ENCODE measurements at places on chromosomes 11 and 22.

- DNase-seq: no peak
Observed at GRCh38 chr11:123608945-123609344, 45.5 kb downstream of the SCN3B start.

- DNase-seq: no peak
Observed at GRCh38 chr22:41480397-41480735, 11.4 kb downstream of the ACO2 start.

DNA sequence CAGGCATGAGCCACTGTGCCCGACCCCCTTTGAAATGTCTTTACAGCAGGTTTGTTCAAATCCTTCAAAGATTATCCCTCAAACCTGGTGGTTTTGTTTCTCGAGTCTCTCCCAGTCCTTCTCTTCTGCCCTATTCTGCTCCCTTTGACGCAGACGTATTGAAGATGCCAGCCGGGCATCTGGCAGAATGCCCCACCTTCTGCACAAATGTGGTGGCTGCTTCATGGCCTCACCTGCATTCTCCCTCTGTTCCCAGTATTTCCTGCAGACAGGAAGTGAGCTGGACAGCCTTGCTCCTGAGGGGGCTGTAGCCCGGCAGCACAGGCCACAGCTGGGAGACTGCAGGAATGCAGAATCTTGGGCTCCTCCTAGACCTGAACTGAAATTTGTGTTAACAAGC is 4.8 kb upstream of the NAP1L4 start:
- no peak for DNase-seq

DNA sequence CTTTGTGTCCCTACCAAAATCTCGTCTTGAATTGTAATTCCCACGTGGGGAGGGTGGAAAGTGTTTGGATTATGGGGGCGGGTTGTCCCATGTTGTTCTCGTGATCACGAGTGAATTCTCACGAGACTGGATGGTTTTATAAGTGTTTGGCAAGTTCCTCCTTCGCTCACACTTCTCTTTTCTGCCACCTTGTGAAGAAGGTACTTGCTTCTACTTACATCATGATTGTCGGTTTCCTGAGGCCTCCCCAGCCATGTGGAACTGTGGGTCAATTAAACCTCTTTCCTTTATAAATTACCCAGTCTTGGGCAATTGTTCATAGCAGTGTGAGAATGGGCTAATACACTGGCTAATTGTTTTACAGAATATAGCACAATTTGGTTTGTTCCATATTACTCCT is 326.3 kb downstream of the GRM5 start:
- DNase-seq: no peak

DNA sequence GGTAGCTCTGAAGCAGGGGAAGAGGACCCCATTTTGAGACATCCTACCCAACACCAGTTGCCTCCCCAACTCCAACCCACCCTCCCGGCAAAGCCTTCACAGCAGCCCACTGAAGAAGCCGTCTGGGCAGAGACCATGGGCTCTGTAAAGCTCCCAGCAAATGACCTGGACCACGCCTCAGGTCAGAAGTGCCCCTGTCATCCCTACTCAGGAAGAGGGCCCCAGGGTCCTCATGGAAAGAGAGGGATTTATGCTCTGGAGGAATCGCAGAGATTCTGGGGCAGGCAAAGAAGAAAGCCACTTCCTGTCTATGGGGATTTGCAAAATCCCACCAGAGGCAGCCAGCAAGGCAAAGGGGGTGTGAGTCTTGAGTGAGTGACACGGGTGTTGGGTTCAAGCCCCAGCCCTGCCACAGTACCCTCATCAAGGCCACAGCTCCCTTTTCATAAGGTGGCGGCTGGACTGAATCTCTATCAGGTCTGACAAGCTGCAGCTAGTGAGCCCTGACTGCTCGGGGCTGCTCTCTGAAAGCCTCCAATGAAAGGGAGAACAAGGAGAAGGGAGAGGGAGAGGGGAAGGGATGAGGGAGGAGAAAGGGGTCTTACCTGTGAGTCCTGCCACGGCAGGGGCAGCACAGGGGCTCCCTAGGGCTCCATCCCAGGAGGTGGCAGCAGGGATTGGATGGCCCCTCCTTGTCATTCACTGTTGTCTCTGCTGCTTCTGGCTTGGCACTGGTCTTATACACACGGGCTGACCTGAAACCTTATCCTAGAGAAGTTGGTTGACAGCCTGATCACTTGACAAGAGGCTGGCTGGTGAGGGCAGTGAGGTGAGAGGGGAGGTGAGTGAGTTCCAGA is at the start of gene UCP3:
Gene UCP3 (minus strand): TSS at position 713 of the 857 bp plus-strand sequence. CDS start 2,043 bp downstream, outside the sequence.
- no peak for DNase-seq

GRCh38 chr11:123135863-123136446 is 59.1 kb downstream of the CLMP start:
- DNase-seq: no peak

DNA sequence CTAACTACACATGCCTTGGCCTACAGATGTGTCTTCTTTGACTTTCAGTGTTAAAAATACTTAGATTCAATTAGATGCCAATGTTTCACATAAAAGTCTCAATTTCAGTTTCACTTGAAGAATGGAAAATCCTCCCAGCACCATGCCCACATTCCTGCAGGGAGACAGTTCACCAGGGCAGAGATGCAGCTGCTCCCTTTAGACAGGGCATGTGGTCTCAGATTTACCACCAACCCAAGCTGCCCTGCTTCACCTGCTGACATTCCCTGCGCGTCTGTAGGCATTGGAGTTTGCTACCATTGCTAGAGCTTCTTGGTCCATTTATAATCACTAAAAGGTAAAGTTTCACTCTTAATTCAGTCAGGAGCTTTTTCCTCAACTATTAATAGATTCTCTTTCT is 113.9 kb downstream of the ARFGAP2 start:
- DNase-seq: no peak

GRCh38 chr11:73034331-73034730 is 107.8 kb downstream of the FCHSD2 start:
- DNase-seq: no peak

DNA sequence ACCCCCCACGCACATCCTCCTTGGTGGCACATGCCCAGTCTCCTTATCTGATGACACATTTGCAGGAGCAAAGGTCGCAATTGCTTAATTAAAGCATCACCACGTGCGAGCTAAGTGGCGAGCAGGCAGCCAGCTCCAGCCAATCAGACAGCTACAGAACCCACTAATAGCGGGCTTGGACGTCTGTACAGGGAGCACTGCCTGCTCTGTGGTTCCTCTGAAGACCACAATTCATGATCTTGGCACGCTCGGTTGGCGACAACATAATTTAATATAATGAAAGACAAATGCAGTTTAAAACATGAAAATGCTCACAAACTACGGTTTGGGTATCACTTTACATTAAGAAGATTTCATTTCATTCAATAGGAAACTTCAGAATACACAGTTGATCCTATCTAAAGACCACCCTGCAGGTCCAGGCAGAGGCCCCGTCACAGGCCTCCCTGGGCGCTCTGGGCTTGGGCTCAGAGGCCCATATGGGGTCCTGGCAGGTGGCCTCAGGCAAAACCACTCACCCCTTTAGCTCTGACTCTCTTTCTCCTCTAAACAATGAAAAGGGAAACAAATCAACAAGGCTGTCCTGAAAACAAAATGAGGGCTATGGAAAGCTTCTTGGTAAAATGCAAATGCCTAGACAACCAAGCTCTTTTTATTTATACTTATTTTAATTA is 10.4 kb downstream of the PACSIN2 start:
- no peak for DNase-seq

GRCh38 chr11:130115218-130115617 is 44.4 kb upstream of the ST14 start:
- no peak for DNase-seq

GRCh38 chr11:59216641-59217564 is 4.2 kb upstream of the MPEG1 start:
- DNase-seq: peak; percentile 97

GRCh38 chr22:20663137-20663828 is 110.6 kb upstream of the SERPIND1 start:
- DNase-seq: no peak
